Thoracic aorta (tissue), 2 donors: ENCODE measurements at places on chromosomes 4 and X. TPM values are rescaled to one million over a fixed set of nuclear protein-coding genes. Genes with fewer than 3 reads are reported as not detected.
A peak's percentile ranks its signal among the peaks of the same experiment; 100 is the strongest.

DNA sequence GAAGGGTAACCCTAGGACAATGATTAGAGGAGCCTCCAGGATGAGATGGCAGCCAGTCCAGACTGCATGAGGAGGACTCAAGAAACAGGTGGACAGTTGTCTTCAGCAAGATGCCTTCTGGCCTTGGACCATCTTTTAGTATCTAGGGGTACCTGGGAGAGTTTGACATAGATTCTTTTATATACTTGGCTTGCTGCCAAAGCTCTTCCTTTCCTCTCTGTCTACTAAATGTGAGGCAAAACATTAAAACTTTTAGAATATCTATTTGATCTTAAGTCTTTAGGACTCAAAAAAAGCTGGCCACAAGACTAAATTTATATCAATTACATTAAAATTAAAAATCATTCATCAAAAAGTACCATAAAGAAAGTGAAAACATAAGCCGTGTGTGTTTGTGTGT is 18.6 kb upstream of the NKX3-2 start:
- DNase-seq = no peak

DNA sequence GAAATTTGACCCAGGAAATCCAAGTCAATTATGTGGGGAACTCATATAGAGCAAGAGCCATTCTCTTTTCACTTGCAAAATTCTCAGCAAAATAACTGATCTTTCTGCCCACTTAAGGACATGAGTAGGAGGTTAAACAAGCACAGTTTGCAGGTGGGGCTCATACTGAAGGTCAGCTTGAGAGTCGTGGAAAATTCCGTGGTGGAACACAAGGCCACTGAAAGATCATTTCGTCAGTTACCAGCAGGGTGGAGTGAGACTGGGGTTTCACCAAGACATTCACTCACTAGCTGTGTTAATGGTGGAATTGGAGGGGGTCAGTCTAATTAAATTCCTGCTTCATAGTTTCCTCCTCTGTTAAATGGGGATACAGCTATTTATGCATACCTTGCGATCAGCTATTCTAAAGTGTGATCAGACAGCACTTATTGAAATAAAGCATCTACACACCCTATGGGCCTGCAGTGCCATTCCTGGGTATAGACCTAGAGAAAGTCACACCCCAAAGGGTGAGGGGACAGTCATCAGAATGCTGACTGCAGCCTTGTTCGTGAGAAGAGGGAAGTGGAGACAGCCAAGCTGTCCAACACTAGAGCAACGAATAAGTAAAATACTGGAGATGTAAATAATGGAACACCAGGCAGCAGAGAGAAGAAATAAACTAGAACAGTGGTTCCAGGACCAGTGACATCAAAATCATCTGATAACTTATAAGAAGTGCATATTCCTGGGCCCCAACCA is 42.7 kb upstream of the CLNK start:
- no peak for DNase-seq

GRCh38 chrX:68690936-68691501 is 43.6 kb downstream of the STARD8 start:
- DNase-seq = no peak

Gene RPS6KA6
- 8.5 TPM for total RNA-seq

DNA sequence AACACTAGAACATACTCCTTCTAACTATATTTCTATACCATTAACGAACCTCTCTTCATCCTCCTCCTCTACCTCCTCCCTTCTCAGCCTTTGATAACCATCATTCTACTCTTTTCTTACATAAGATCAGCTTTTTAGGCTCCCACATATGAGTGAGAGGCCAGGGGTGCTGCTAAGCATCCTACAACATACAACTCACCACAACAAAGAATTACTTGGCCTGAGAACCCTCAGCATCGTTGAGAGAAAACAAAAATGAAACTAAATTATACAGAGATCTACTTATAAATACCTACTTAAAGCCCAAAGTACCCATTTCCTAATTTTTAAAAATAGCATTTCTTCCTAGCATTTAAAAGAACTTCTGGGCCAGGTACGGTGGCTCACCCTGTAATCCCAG is 77.7 kb downstream of the CC2D2A start:
- no peak for DNase-seq

- DNase-seq = no peak
Observed at GRCh38 chr4:145779319-145779801, 99.4 kb downstream of the C4orf51 start.

- DNase-seq = no peak
Observed at GRCh38 chr4:54215379-54216077, 13.6 kb upstream of the PDGFRA start.

Gene CYSLTR1
- 3.5 TPM for total RNA-seq

GRCh38 chr4:27668001-27668400 is 807.4 kb downstream of the STIM2 start:
- no peak for DNase-seq

GRCh38 chr4:143085659-143086058 is 99.1 kb upstream of the USP38 start:
- DNase-seq = no peak

- no peak for DNase-seq
Observed at GRCh38 chr4:167642250-167642649, 408.0 kb upstream of the SPOCK3 start.

DNA sequence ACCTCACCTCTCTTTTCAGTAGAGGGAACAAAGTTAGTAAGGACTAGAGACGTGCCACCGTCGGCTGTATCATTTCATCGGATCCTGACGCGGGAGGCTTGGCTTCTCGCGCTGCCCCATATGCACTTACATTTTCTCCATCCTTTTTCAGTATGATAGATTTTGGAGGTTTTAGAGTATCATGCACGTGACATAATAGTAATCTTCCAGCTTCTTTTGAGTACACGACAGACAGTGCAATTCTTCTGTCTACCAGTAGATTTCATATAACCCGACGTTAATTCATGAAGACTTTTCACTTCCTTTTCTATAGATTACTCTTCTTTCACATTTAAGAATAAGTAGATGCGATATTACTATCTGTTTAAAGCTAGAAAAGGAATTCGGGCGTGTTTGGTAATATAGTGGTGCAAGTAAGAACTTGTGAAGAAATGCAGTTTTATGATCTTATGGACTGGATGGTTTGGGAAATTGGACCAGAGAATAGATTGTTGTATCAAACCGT is 1.0 kb downstream of the CDS1 start:
- no peak for DNase-seq

GRCh38 chrX:87941841-87942240 is 424.2 kb downstream of the KLHL4 start:
- no peak for DNase-seq

- no peak for DNase-seq
Observed at GRCh38 chrX:50115973-50116372, 84.8 kb downstream of the AKAP4 start.

GRCh38 chrX:154730253-154730891 is 20.5 kb downstream of the GAB3 start:
- DNase-seq = no peak

- no peak for DNase-seq
Observed at GRCh38 chrX:20461002-20461401, 194.3 kb upstream of the RPS6KA3 start.

- peak; percentile 40 for DNase-seq
Observed at GRCh38 chr4:77818602-77819403, at the start of gene CNOT6L. Gene CNOT6L (minus strand): TSS chr4:77819368. CDS start chr4:77819308, 60 bp downstream.

DNA sequence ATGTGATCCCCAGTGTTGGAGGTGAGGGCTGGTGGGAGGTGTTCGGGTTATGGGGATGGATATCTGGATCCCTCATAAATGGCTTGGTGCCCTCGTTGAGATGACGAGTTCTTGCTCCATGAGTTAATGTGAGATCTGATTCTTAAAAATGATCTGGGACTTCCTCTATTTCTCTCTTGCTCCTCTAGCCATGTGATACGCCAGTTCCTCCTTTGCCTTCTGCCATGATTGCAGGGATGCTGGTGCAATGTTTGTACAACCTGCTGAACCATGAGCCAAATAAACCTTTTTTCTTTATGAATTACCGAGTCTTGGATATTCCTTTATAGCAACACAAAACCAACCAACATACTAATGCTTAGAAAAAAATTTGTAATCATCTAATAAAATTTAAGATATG is 56.6 kb downstream of the STAP1 start:
- DNase-seq = no peak

Gene OCRL
- 27.9 TPM for total RNA-seq

GRCh38 chr4:89356086-89356485 is 48.5 kb upstream of the GPRIN3 start:
- no peak for DNase-seq

GRCh38 chr4:7242766-7243165 is 50.4 kb downstream of the SORCS2 start:
- DNase-seq = no peak

Gene CXCL1
- 0.68 TPM for total RNA-seq

DNA sequence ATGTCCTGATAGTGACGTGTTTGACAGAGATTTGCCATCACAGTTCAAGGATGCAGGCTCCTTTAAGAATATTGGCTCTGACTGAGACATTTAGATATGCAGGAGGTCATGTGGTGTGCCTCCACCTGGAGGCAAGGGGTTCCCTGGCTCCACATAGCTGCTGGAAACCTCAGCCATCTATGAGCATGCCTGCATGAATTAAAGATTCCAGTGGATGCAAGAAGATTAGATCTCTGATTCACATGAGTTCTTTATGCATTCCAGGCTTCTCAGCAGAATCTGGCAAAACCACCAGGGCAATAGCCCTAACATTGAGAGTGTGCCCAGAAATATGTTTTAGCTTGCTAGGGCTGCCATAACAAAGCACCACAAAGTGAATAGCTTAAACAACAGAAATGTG is 298.5 kb upstream of the AADAT start:
- DNase-seq = no peak

GRCh38 chr4:102575369-102576129 is 74.4 kb downstream of the NFKB1 start:
- DNase-seq = no peak

- peak; percentile 84 for DNase-seq
Observed at GRCh38 chr4:48269861-48270522, 354 bp upstream of the TEC start.

- DNase-seq = no peak
Observed at GRCh38 chrX:40394302-40394701, 186.5 kb upstream of the ATP6AP2 start.
